ENCODE measurements at places on chromosomes 11 and 22. TPM values are rescaled to one million over a fixed set of nuclear protein-coding genes. Genes with fewer than 3 reads are reported as not detected.

Gene APOL4
- total RNA-seq = 2.9 TPM

Gene TRIM51
- not detected for total RNA-seq

Gene ANO1
- not detected for total RNA-seq

Gene GSTT2
- total RNA-seq = 0.59 TPM

Gene OR56A1
- total RNA-seq = under 0.01 TPM

DNA sequence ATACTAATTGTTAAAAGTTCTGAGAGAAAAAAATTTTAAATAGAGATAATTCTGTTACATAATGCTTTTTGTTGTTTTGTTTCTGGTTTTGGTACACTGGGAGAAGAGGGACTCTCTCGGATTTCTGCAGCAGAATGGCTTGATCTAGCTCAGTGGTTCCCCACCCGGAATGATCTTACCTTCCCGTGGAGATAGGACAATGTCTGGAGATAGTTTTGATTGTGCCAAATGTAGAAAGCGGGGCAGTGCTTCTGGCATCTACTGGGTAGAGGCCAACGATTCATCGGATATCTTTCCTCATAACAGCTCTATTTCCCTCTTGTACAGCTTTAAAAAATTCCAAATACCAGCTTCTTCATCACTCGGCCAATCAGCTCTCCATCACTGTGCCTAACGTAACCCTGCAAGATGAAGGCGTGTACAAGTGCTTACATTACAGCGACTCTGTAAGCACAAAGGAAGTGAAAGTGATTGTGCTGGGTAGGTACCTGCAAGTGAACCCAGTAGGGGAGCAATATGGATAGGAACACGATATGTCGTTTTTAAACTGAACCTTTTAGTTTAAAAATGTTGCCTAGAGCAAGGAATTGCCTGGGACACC is 13.2 kb downstream of the CRTAM start:
- peaks cover 22% of the 10 kb centered on the region for H3K4me1 ChIP-seq
- no peaks in the 10 kb centered on the region for H3K27me3 ChIP-seq
- H3K36me3 ChIP-seq = no peaks in the 10 kb centered on the region
- H3K27ac ChIP-seq = no peak overlapping the region
- DNase-seq = no peak

- H3K4me3 ChIP-seq = peak within 1 kb of the TSS; percentile 73
- peak; percentile 90 for DNase-seq
- H3K27me3 ChIP-seq = peaks cover 75% of the 10 kb centered on the region
Observed at GRCh38 chr11:107590460-107591377, at the start of gene ELMOD1. ELMOD1 (plus strand) TSS chr11:107591147; CDS start chr11:107618190, 27,043 bp downstream.

DNA sequence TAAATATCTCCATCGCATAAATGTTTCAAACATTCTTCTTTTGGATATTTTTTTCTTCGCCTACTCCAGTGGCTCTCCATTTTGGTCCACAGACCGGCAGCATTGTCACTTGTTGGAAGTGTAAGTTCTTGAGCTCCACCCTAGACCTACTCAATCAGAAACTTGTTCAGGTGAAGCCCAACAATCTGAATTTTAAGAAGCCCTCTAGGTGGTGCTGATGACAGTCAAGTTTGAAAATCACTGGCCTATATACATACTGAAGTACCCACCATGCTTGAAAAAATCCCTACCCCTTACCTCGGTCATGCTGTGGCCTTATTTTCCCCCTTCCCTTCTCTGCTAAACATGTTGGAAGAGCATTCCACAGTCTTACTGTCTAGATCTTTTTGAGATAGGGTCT is 10.2 kb upstream of the ACAT1 start:
- H3K27ac ChIP-seq = no peak overlapping the region
- no peak overlapping the region for H3K4me3 ChIP-seq
- no peak for DNase-seq
- H3K36me3 ChIP-seq = peaks cover 6% of the 10 kb centered on the region

DNA sequence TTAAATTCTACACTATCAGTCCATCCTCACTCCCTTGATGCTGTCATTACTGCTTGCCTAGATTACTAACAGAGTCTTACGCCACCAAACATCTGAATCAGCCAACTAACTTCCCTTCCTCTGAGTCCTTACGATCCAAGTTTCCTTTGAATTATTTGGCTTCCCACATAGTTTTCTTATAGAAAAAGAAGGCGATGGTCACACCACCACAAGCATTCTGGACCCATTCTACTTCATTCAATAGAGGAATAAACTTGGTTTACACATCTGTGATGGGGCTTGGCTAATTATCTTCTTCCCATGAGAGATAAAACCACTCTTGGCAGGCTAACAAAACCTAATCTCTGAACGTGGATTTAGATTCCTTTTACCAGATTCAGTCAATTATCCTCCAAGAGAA is 35.0 kb downstream of the INTS4 start:
- peaks cover 7% of the 10 kb centered on the region for H3K36me3 ChIP-seq
- H3K4me1 ChIP-seq = peaks cover 13% of the 10 kb centered on the region
- H3K27me3 ChIP-seq = no peaks in the 10 kb centered on the region
- peak; percentile 15 for DNase-seq
- peak overlapping the region; percentile 72 for H3K27ac ChIP-seq

DNA sequence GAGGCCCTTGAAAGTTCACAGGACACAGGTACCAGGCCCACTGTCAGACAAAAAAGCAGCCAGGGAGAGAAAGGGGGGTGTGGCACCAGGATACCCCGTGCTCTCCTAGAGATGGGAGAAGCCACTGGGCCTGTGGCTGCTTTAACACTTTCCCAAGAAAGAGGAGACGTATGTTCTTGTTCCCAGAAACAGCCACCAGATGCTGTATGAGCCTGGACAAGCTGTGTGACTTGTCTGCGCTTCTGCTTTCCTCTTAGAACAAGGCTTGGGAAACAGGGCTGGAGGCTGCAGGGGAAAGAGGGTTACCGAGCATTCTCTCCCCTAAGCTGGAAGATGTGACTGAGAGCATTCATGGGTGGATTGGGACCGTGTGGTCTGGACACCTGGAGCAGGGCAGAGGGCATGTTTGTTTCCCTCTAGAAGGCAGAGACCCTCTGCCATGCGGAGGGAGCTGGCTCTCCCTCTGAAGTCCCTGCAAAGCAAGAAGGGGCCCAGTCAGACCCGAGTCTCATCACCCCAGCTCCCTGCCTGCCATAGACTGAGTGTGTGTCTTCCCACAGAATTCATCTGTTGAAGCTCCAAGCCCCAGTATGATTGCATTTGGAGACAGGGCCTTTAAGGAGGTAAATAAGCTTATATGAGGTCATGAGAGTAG is 74.1 kb downstream of the TRIM29 start:
- no peak overlapping the region for H3K4me3 ChIP-seq
- no peak for DNase-seq
- H3K36me3 ChIP-seq = no peaks in the 10 kb centered on the region
- no peak overlapping the region for H3K27ac ChIP-seq
- peaks cover 12% of the 10 kb centered on the region for H3K27me3 ChIP-seq

DNA sequence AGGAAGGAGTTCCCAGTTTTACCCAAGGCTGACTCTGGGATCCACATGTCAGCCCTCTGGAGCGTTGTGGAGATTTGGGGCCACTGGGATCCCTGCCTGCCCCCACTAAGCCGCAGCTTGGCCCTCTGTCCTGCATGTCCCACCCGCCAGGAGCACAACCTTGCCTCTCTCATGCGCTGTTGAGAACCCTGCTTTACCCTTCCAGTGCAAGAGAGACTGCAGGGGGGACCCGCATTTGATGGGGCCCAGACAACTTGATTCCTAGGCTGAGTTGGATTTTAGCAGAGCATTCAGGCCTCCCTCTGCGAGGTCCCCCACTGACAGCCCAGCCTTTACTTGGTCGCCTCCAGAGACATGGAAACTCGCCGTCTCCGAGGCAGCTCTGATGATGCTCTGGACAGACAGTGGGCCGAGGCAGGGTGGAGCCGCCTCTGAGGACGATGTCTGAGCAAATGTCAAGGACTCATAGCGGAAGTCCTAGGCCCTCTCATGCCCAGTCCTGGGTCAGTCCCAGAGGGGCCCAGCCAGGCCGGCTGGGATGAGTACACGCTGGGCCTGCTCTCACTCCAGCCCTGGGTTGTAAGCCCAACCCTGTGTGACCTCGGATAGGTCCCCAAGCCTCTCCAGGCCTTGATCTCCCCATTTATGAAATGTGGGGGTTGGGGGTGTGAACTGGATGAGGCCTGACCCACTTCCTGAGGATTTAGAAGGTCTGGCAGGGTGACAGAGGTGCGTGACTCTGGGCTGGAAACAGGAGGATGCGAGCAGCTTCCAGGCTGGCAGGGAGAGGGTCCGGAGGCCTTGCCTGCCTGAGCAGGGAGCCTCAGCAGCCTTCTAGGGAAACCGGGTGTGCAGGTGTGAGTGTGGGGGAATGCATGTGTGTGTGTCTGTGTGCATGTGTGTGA is 630 bp downstream of the CD5 start:
- peak; percentile 34 for DNase-seq
- H3K36me3 ChIP-seq = no peaks in the 10 kb centered on the region
- no peaks in the 10 kb centered on the region for H3K4me1 ChIP-seq
- H3K4me3 ChIP-seq = no peak overlapping the region
- H3K27me3 ChIP-seq = no peaks in the 10 kb centered on the region
- no peak overlapping the region for H3K27ac ChIP-seq

GRCh38 chr22:45397806-45398205 is 15.6 kb downstream of the SMC1B start:
- no peaks in the 10 kb centered on the region for H3K4me1 ChIP-seq
- H3K27ac ChIP-seq = no peak overlapping the region
- H3K27me3 ChIP-seq = peaks cover 22% of the 10 kb centered on the region
- no peak for DNase-seq
- H3K36me3 ChIP-seq = no peaks in the 10 kb centered on the region

- H3K36me3 ChIP-seq = no peaks in the 10 kb centered on the region
- no peak overlapping the region for H3K27ac ChIP-seq
- H3K4me1 ChIP-seq = peaks cover 18% of the 10 kb centered on the region
- peaks cover 6% of the 10 kb centered on the region for H3K27me3 ChIP-seq
- DNase-seq = no peak
- no peak overlapping the region for H3K4me3 ChIP-seq
Observed at GRCh38 chr22:45966320-45966894, 10.6 kb downstream of the WNT7B start.

GRCh38 chr11:114925591-114925990 is 247.3 kb downstream of the NXPE2 start:
- H3K27ac ChIP-seq = no peak overlapping the region
- no peak overlapping the region for H3K4me3 ChIP-seq
- no peaks in the 10 kb centered on the region for H3K4me1 ChIP-seq
- H3K36me3 ChIP-seq = no peaks in the 10 kb centered on the region

- H3K27ac ChIP-seq = no peak overlapping the region
- DNase-seq = no peak
- H3K4me3 ChIP-seq = no peak overlapping the region
- no peaks in the 10 kb centered on the region for H3K27me3 ChIP-seq
- H3K36me3 ChIP-seq = no peaks in the 10 kb centered on the region
Observed at GRCh38 chr11:129590030-129590752, 214.5 kb downstream of the BARX2 start.

DNA sequence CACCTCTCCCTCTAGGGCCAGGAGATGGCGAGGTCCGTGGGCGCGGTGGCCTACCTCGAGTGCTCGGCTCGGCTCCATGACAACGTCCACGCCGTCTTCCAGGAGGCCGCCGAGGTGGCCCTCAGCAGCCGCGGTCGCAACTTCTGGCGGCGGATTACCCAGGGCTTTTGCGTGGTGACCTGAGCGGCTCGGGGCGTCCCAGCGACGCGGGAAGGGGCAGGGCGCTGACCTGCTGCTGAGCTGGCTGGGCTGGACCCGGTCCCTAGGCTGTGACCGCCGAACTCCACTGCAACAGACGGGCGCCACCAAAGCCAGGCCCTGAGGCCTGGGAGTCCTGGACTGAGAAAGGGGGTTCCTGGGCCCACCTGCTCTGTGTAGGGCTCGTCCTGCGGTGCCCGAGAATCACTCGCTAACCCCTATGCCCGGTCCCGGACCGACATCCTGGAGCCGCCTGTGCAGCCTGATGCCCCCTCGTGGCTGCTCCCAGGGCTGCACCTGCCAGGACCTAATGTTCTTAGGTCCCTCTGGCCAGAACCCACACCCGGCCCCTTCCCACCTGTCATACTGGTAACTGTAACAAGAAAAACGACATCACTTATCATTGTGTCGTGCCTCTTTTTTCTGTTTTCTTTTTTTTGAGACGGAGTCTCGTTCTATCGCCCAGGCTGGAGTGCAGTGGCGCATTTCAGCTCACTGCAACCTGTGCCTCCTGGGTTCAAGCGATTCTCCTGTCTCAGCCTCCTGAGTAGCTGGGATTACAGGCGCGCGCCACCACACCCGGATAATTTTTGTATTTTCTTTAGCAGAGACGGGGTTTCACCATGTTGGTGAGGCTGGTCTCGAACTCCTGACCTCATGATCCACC is 15.0 kb downstream of the RHOD start:
- DNase-seq = peak; percentile 98
- H3K4me3 ChIP-seq = no peak overlapping the region
- no peaks in the 10 kb centered on the region for H3K27me3 ChIP-seq
- H3K36me3 ChIP-seq = no peaks in the 10 kb centered on the region
- H3K27ac ChIP-seq = no peak overlapping the region

DNA sequence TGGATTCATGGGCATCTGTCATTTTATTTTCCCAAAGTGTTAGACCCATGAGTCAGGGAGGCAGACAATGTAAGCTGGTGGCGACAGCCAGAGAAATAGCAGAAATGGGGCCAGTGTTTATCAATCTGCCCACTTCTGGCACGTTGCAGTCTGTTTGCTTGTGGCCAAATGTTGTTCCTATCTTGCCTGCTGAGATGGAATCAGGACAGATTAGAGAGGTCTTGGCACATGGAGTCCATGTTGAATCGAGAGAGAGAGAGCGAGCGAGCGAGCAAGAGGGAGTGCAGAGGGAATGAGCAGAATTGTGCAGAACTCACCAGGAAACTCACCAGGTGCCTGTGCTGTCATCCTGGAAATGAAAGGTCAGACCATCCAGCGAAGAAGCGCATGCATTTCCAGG is 21.9 kb upstream of the PARVG start:
- no peak for DNase-seq
- no peak overlapping the region for H3K4me3 ChIP-seq
- H3K27ac ChIP-seq = no peak overlapping the region

DNA sequence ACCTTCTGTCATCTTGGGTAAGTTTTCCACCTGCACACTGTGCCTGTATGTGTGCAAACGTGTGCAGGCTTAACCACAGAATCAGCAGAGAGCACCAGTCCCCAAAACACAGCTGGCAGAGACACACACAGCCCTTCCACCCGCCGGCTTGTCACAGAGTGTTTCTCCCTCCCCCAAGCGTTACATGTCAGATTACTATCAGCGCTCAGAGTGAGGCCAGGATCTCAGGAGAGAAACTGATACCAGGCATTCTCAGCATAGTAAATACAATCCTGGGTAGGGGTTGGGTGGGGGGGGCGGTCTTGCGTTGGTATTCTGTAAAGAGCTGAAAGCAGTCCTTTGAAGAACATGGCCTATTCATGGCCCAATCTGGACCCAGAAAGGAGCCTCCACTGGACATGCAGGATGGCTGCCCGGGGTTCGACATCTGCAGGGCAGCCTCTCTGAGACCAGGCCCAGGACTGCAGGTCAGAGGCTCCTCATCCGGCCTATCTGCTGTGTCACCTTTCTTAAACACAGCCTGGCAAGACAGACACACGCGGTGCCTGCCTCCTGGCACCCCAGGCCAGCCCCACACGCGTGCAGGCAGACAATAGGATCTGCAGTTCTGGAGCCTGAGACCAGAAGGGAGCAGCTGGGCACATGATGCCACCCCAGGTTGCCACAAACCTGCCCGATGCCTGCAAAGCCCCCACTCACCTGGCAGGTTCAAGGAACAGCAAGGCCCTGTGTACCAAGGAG is 1.7 kb downstream of the OSBPL5 start:
- peak overlapping the region; percentile 89 for H3K4me3 ChIP-seq
- H3K4me1 ChIP-seq = peaks cover 36% of the 10 kb centered on the region
- peak; percentile 87 for DNase-seq
- H3K36me3 ChIP-seq = no peaks in the 10 kb centered on the region
- no peak overlapping the region for H3K27ac ChIP-seq

All from osteoblast (primary cell).